ENCODE measurements at places on chromosomes 6 and 20. TPM values are rescaled to one million over a fixed set of nuclear protein-coding genes. Genes with fewer than 3 reads are reported as not detected.

Gene ECT2L
- total RNA-seq: not detected

DNA sequence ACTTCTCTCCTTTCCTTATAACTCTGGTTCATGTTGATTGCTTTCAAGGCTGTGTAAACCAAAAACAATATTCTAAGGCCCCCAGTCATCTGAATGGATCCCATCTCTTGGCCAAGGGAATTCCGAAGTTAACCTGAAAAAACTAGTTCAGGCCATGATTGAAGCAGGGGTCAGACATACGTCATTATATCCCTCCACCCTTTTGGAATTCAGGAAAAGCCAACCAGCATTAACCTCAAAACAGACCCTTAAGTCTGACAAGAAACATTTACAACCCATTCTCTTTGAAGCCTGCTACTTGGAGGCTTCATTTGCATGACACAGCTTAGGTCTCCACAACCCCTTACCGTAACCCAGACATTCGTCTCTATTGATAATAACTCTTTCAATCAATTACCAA lies 39.7 kb downstream of the SLC26A8 start:
- no peak for DNase-seq

- DNase-seq: no peak
Measured at GRCh38 chr20:11778206-11778570, 139.5 kb upstream of the BTBD3 start.

- no peak for DNase-seq
Measured at GRCh38 chr20:47440857-47441773, 60.6 kb upstream of the NCOA3 start.

DNA sequence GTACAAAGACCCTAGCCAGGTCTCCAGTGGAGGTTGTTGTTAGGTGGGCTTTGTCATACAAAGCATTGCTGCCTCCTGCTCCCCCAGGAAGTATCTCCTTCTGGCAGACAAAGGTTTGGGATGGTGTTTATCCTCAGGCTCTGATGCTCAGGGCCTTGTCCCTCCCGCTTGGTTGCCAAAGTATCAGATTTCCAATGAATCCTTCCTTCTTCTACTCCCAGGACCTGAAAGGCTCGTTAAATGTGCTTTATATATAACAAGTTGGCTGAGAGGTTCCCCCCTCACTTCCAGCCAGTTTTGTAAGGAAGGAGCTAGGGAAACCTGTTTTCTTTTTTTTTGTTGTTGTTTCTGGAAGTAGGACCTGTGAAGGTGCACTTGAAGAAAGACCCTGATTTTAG lies 14.4 kb downstream of the PTK7 start:
- no peak for DNase-seq

Gene POU5F1
- total RNA-seq: not detected

Gene DCDC2
- total RNA-seq: not detected

Gene COL9A3
- total RNA-seq: not detected

- no peak for DNase-seq
Measured at GRCh38 chr6:21840428-21840827, 246.9 kb downstream of the SOX4 start.

GRCh38 chr6:159726918-159727716 lies at the start of gene WTAP:
Gene WTAP, plus strand, starts transcription at chr6:159727506. Its CDS starts 8,760 bp downstream, at chr6:159736266.
- peak; percentile 97 for DNase-seq

DNA sequence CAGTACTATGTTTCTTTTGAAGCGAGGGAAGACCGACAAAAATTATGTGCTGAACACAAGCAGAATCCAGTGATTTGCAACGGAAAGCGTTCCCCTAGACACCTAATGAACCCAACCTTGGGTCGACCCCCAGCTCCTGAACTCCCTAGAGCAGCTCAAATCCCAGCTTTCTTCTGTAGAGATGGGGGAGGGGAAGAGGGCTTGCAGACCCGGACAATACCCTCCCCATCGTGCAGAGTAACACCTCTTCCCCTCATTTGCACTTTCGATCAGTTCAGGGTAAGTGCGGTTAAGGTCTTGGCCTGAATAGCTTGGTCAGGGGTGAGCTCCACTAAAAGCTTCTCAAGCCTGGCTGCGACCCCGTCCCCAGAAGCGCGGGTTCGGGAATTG lies 404 bp downstream of the CEP162 start:
- DNase-seq: no peak

DNA sequence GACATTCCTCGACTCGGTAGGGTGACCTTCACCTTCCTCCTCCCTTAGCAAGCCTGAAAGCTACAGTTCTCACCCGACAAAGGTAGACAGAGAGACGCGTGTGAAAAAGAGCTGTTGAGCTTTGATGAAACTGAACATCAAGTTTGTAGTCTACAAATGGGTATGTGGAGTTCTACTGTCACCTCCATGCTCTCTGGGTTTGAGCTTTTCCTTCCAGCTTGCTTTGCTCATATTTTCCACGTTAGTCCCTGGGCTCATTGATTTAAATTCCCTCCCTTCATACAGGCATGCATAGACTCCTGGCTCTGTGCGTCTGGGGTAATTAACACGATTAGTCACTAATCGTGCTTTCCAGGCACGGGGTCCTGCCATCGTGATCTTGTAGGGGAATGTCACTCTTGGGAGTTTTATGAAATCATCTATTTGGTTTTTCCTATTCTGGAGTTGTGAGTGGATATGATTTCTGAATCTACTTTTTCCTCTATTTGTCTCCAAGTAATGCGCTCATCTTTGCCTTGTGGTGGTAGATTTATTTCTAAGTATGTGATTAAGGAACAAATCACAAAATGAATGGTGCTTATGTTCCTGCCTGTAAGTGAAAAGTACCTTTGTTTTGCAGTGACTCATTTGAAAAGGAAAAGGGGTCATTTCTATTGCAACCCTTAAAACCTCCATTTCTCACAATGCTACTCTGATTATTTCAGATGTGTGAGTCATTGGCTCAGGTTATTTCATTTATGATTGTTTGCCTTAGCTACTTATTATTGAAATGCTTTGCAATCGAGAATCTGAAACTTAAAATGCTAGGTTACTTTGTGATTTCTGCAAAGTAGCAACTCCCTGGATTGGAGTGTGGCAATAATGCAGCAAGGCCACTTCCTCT lies 154.6 kb downstream of the ZDHHC14 start:
- peak; percentile 36 for DNase-seq

DNA sequence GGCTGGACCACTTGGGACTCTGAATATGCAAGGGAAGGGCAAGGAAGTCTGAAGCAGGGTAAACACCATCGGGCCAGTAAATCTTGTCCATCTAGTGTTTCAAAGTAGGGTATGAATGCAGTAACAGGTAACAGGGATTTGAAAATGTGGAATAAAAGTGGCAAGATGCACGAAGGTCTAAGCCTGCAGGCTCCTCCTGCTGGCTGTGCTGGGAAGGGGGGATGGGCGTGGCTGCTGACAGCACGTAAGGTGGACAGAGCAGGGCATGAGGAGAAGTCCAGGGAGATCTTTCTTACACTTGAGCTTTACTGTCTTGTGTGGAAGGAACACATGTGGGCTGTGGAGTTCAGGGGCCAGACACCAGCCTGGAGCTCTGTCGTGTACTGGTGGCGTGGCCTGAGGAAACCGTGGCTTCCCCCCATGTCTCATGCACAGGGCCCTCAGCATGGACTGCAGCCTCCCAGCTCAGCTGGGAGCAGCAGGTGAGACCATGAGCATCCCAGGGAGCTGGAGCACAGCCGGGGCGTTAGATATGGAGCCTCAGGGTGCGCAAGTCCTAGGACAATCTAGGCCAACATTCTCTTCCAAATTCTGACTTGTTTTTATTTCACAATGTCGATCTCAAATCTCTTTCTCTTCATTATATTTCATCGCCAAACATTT lies 84.5 kb downstream of the SLC22A23 start:
- DNase-seq: no peak

- no peak for DNase-seq
Measured at GRCh38 chr6:142954844-142955243, 9.9 kb upstream of the HIVEP2 start.

- DNase-seq: no peak
Measured at GRCh38 chr20:56974499-56975250, 291.8 kb downstream of the BMP7 start.

GRCh38 chr6:163738725-163739407 lies 324.3 kb downstream of the QKI start:
- DNase-seq: no peak

- no peak for DNase-seq
Measured at GRCh38 chr20:29298759-29299613, 1958.5 kb upstream of the DEFB115 start.

GRCh38 chr6:56951049-56951831 lies 3.7 kb upstream of the BEND6 start:
- no peak for DNase-seq

DNA sequence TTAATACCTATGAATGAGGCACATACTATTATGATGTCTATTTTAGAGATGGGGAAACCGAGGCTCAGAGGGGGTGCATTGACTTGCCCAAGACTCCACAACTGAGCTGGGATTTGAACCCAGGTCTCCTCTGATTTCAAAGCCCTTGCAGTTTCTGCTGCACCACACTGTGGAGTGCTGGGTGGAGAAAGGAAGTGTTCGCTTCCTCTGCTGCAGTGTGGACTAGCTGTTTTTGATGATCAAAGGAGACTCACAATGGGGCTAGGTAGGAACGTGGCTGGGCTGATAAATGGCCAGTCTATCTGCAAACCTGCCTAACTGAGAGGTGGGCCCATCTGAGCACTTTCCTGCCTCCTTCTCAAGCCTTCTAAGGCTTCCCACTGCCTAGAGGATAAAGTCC lies 87.2 kb downstream of the CD40 start:
- no peak for DNase-seq

DNA sequence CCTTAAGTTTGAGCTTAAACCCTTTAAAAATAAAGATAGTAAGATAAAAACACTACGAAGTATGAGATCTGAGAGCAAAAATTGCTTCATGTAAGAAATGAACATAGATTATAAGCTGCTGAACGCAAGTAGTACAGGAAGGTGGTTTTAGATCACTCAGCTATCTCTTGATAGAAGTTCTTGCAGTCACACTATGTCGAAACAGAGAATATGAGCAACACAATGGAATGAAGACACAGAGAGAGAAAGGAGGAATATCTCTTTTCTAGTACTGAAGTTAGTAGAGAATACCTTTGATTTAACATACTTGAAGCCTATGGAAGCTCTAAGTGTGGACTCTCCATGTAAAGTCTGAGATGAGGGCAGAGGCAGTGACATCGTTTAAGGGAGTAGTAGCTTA lies 162.7 kb downstream of the CDK19 start:
- DNase-seq: no peak

- no peak for DNase-seq
Measured at GRCh38 chr20:35611482-35611881, 4.1 kb upstream of the SPAG4 start.

Gene KCNQ2
- total RNA-seq: not detected

DNA sequence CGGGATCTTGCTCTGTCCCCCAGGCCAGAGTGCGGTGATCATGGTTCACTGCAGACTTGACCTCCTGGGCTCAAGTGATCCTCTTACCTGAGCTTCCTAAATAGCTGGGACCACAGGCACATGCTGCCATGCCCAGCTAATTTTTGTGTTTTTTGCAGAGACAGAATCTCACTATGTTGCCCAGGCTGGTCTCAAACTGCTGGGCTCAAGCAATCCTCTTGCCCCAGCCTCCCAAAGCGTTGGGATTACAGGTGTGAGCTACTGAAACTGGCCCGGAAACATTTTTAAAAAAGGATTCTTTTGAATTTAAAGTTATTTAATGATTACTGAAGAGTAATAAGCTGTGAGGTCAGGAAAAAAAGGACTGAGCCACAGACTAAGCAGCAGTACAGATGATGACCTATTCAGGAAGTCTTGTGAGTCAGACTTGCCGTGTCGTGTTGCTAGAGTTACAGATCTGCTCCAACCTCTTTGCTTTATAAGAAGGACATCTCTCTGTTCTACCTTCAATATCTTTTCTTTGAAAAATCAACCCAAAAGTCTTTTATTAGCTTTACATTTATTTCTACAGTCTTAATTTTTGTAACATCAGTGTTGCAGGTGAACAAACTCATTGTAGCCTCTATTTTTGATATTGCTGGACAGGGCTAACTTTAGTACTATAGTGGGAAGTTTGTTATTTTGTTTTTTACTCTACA lies 108.7 kb downstream of the NCOA3 start:
- DNase-seq: peak; percentile 85

DNA sequence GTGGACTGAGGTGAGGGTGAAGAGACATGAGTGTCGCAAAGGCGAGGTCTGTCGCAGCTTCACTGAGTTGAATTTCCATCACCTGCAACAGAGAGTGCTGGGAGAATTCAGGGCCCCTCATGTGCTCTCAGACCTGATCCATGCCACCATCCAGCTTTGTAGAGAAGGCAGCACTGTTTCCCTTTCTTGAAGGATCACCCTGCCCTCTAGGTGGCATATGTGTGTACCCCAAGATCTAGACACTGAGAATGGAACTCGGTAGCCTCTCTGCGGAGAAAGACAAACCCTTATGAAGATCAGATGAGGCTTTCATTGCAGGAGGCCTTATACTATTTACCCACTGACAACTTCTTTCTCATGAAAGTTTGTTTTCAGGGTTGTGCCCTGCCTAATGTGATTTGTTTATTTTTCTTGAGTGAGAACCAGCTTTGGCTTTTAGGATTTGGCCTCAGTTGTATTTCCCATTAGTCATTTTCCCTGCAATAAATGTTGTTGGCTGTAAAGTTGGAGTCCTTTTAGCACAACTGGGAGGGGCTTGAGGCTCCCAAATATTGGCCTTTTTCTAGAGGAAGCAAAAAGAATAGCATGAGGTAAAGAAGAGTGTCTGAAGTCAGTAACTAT lies 811.3 kb downstream of the DHX35 start:
- no peak for DNase-seq

GRCh38 chr6:113457198-113457597 lies 399.9 kb upstream of the MARCKS start:
- DNase-seq: no peak

DNA sequence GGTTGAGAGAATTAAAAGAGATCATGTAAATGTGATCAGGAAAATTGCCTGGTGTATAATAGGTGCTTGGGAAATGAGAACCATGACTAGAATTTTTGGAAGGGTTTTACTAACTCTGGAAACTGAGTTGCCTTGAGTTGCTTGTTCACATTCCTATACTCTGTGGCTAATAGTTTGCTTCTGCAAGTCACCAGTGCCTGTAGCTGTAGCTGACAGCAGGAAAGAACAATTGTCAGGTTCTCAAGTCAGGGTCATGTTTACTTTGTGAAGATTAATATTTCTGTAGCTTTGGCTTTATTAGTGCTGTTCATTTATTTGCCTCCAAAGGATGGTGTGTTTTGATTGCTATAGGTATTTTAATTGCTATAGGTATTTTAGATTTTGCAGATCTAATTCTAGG lies 86.5 kb downstream of the EYA2 start:
- DNase-seq: no peak

All from activated CD4-positive, alpha-beta memory T cell treated with anti-CD3 and anti-CD28 coated beads, Interleukin-2, amount 10 ng/mL, durations not matched to agents 7 days and 5 days (primary cell).